ENCODE measurements at places on chromosomes 11 and 22.

- no peak for DNase-seq
Measured at GRCh38 chr11:94303966-94304958, at the start of gene IZUMO1R. IZUMO1R (plus strand) TSS chr11:94304580; CDS start chr11:94305637, 1,057 bp downstream.

- DNase-seq = no peak
Measured at GRCh38 chr11:27388001-27388400, 25.0 kb upstream of the CCDC34 start.

- DNase-seq = no peak
Measured at GRCh38 chr11:120089036-120090001, 48.6 kb downstream of the TRIM29 start.

DNA sequence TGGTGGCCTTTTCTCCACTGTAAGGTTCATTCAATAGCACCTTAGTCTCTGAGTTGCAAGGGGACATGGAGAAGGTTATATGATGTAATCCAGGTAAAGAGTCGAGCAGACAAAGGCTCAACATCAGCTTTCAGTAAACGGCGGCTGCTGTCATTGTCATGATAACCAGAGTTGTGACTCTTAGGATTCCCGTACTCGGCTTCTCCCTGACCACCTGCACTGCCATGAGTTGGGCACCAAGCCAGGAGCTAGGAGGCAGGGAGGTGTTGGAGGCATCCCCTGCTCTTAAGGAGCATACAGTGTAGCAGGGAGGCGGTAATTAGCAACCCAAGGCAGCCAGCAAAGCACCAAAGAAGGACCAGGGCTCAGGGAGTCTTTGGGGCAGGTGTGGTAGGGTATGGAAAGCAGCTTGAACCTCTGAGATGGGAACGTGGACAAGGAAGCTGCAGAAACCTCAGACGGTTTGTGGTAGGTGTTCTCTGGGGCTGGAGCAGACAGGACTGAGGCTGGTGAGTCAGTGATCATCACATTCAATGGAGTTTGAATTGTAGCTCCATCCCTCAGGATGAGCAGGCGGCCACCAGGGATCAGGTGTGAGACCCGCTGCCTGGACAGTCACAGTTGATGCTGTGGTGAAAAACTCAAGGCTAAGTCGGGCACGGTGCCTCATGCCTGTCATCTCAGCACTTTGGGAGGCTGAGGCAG, 31.7 kb downstream of the LIF start:
- DNase-seq = no peak

GRCh38 chr22:37545703-37546436, 14.4 kb upstream of the CDC42EP1 start:
- peak; percentile 50 for DNase-seq

Measured in suppressor macrophage treated with lipopolysaccharide for 1 hour (primary cell).